Body of pancreas (tissue), 4 donors: ENCODE measurements at places on chromosomes 7 and 10. TPM values are rescaled to one million over a fixed set of nuclear protein-coding genes. Genes with fewer than 3 reads are reported as not detected.
A peak's percentile ranks its signal among the peaks of the same experiment; 100 is the strongest.

GRCh38 chr7:91358303-91358702 lies 94.1 kb downstream of the FZD1 start:
- no peak for DNase-seq
- H3K27ac ChIP-seq: no peak overlapping the region
- H3K4me1 ChIP-seq: no peaks in the 10 kb centered on the region
- no peak overlapping the region for H3K4me3 ChIP-seq

- no peak overlapping the region for H3K4me3 ChIP-seq
- H3K4me1 ChIP-seq: peaks cover 7% of the 10 kb centered on the region
- DNase-seq: no peak
- no peaks in the 10 kb centered on the region for H3K36me3 ChIP-seq
- H3K27ac ChIP-seq: no peak overlapping the region
Measured at GRCh38 chr10:93766918-93767317, 9.2 kb downstream of the LGI1 start.

GRCh38 chr7:50688226-50688590 lies 94.5 kb downstream of the GRB10 start:
- peak overlapping the region; percentile 26 for H3K27ac ChIP-seq
- H3K4me1 ChIP-seq: peaks cover 52% of the 10 kb centered on the region
- DNase-seq: no peak
- H3K36me3 ChIP-seq: no peaks in the 10 kb centered on the region

DNA sequence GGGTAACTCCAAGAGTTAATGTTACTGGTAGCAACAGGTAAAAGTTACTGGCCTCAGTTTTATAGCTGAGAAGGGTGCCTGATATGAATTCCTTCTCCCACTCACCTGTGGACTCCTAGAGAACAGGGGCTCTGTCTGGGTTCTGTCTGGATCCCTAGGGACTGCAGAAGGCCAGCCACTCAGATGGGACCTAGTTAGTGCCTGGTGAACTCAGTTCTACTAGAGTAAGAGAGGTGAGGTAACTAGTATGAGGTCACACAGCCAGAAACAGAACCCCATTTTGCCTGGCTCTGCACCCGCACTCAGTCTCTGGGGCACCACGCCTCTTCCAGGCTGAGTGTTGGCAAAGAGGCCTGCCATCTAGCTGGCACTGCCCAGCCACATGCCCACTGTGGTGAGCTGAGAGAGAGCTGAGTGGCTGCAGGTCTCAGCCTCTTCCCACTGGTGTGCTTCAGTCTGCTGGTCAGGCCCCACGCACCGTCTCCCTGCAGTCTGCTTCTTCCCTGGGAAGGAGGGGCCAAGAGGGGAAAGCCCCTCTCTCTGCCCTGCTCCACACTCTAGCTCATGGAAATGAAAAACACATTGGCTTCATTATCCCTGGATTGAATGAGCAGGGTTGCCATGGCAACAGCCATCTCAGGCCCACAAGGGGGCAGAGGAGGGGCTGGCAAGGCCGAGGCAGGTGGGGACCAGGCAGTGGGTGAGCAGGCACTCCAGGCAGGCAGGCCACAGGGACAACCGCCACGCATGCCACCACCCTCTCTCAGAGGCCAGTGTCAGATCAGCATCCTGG lies 110.6 kb downstream of the ZMIZ1 start:
- DNase-seq: no peak
- H3K27ac ChIP-seq: no peak overlapping the region
- no peaks in the 10 kb centered on the region for H3K27me3 ChIP-seq
- no peak overlapping the region for H3K4me3 ChIP-seq

DNA sequence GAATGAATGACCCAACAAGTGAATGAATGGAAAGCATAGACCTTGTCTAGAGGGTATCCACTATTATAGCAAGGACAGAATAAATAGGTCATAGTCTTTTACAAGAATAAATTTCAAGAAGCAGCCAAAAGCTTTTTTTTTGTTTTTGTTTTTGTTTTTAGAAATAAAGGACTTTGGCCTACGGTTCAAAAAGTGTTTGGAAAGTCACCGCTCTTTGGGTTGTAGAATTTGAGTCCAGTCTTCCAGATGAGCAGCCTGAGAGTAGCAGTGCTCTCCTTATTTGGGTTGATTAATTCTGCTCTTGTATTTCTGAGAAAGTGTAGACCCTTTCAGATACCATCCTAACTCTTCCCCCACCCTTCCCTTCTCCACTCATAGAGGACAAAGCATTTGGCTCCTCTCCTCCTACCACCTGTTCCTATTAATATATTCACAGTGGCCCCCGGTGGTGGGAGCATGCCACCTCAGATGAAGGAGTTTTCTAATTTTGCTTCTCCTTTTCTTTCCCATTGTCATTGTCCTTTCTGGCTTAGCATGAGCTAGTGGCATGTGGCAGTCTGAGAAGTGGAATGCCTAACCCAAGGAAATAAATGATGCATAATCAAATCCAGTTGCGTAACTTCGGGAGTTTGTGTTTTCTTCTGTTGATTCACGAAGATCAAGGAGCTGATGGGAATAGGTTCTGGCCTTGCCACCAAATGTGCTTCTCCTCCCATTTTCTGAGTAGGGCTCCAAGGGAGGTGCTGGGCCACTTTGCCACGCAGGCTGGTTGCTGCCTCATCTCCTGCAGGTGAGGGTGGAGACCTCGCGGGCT lies 114.7 kb downstream of the CHN2 start:
- no peaks in the 10 kb centered on the region for H3K36me3 ChIP-seq
- no peaks in the 10 kb centered on the region for H3K27me3 ChIP-seq
- peaks cover 14% of the 10 kb centered on the region for H3K4me1 ChIP-seq
- H3K27ac ChIP-seq: no peak overlapping the region
- H3K4me3 ChIP-seq: no peak overlapping the region

GRCh38 chr10:116099023-116099420 lies 174.0 kb downstream of the GFRA1 start:
- H3K27me3 ChIP-seq: no peaks in the 10 kb centered on the region
- H3K36me3 ChIP-seq: no peaks in the 10 kb centered on the region

- H3K4me1 ChIP-seq: no peaks in the 10 kb centered on the region
- DNase-seq: no peak
Measured at GRCh38 chr7:128395748-128396147, 14.0 kb downstream of the IMPDH1 start.

- DNase-seq: no peak
- no peaks in the 10 kb centered on the region for H3K27me3 ChIP-seq
- no peak overlapping the region for H3K27ac ChIP-seq
Measured at GRCh38 chr7:35894721-35895120, 93.9 kb downstream of the SEPTIN7 start.

DNA sequence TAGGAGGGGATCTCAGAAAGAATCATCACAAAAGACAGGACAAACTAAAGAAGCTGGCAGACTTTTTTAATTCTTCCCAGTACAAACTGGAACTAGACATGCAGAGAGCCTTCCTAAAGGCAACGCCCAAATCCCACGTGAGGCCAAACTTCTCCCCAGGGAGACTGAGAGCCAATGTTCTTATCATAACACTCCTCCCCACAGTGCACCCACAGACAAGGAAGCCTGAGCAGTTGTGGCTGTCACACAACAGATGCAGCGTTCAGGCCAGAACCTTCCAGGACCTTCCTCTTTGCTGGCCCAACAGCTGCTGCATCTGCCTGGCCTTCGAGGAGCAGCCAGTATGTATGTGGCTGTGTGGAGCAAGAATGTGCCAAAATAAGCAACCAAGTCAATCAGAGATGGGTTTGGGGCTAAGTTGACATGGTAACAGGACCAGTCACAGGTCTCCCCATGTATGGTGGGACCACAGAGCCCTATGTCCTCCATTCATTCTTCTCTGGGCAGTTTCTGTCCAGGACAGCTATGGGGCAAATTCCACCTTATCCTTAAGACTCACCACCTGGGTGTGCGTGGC lies 34.9 kb downstream of the SRPK2 start:
- peak; percentile 24 for DNase-seq
- H3K4me3 ChIP-seq: no peak overlapping the region
- no peak overlapping the region for H3K27ac ChIP-seq
- peaks cover 38% of the 10 kb centered on the region for H3K4me1 ChIP-seq
- H3K36me3 ChIP-seq: no peaks in the 10 kb centered on the region

GRCh38 chr10:37478381-37478780 lies 353.0 kb downstream of the ANKRD30A start:
- no peak overlapping the region for H3K27ac ChIP-seq
- H3K36me3 ChIP-seq: no peaks in the 10 kb centered on the region
- no peak overlapping the region for H3K4me3 ChIP-seq

GRCh38 chr7:112462236-112462635 lies 12.0 kb downstream of the IFRD1 start:
- peaks cover 24% of the 10 kb centered on the region for H3K4me1 ChIP-seq
- peak; percentile 51 for DNase-seq
- peaks cover 10% of the 10 kb centered on the region for H3K36me3 ChIP-seq
- no peaks in the 10 kb centered on the region for H3K27me3 ChIP-seq
- no peak overlapping the region for H3K4me3 ChIP-seq
- H3K27ac ChIP-seq: peak overlapping the region; percentile 1

GRCh38 chr7:318878-319661 lies 29.1 kb downstream of the FOXL3 start:
- DNase-seq: peak; percentile 42
- no peak overlapping the region for H3K4me3 ChIP-seq
- peak overlapping the region; percentile 1 for H3K27ac ChIP-seq
- H3K4me1 ChIP-seq: peaks cover 45% of the 10 kb centered on the region
- H3K36me3 ChIP-seq: no peaks in the 10 kb centered on the region
- no peaks in the 10 kb centered on the region for H3K27me3 ChIP-seq

DNA sequence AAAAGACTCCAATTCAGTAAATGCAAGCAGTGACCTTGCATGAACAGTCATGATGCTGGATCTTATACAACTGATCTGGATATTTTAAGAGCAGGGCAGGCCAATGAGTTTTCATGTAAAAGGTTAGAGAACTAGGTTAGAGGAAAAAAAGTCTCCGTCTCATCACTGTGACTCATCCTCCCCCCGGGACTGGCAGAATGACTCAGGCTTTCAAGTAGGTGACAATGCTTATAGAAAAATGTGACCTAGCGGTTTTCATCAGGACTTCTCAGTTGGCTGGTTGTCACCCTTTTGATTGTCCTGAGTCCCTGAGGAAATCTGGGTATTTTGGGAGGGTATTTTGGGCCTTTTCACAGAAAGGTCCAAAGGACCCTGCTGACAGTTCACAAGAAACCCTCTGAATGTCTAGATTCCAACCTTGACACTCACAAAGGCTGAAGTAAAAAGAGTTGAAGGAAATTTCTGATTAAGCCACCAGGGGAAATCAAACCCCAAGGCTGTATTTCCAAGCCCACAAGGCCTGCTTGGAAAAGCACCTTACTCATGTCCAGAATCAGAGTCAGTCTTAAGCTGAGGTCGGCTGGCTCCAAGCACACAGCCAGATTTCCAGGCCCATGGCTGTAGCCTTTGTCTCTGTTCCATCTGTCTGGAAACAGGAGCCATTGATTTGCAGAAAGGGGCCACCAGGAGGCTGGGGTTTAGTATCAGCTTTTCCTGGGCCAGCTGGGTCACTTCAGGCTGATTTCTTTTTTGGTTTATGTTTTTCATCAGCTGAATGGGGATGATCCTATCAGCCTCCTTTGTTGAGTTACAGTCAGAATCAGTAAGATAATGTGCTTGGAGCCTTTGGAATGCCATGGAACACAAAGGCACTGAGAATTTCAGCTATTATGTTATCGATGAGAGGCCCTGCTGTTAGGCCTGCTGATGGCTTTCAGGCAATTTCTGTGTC lies 226.4 kb upstream of the HABP2 start:
- no peaks in the 10 kb centered on the region for H3K36me3 ChIP-seq
- no peak for DNase-seq
- H3K4me3 ChIP-seq: no peak overlapping the region

GRCh38 chr7:144399946-144400345 lies 3.5 kb downstream of the NOBOX start:
- no peak overlapping the region for H3K27ac ChIP-seq
- H3K36me3 ChIP-seq: no peaks in the 10 kb centered on the region
- no peaks in the 10 kb centered on the region for H3K4me1 ChIP-seq
- no peak for DNase-seq
- no peak overlapping the region for H3K4me3 ChIP-seq

DNA sequence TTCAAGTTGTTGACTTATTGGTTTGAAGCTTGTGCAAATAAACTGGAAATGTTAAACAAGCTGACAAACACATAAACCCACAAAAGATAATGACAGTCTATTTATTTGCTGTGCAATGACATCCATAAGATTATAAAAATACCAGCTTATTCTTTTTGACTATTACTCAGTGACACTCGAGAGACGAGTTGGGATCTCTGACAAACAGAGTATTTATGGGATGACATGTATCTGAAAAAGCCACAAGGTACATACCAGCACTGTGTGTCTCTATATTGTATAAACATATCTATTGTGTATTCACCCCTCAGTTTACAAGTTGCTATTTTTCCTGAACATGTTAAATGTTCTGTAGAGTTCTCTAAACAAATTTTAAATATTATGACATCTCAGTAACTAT lies 88.9 kb downstream of the CHRM2 start:
- H3K4me3 ChIP-seq: no peak overlapping the region
- H3K36me3 ChIP-seq: no peaks in the 10 kb centered on the region
- DNase-seq: no peak
- H3K27ac ChIP-seq: no peak overlapping the region
- no peaks in the 10 kb centered on the region for H3K4me1 ChIP-seq
- no peaks in the 10 kb centered on the region for H3K27me3 ChIP-seq

DNA sequence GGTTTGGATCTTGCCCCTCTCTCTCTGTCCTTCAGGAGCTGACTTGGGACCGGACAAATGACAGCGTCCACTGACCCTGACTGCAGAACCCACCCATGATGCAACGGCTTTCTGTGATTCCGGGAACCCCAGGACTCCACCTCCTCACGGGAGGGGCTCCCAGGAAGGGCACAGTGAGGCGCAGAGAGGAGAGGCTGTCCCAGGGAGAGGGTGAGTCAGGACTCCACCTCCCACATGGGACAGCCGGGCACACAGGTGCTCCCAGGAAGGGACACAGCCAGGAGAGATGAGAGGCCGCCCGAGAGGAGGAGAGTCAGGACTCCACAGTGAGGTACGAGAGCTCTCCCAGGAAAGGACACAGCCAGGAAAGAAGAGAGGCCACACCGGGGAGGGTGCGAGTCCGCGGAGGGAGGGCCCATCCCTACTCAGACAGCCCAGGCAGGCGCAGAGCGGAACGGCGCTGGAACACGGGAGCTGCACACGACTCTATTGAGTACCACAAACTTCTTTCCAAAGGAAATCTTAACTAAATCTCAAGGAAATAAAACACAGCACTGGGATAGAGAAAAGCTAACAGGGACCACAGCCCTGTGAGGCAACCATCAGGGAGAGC lies 162.5 kb downstream of the MAD1L1 start:
- H3K27me3 ChIP-seq: no peaks in the 10 kb centered on the region
- no peak overlapping the region for H3K4me3 ChIP-seq
- no peak for DNase-seq
- peaks cover 2% of the 10 kb centered on the region for H3K36me3 ChIP-seq
- H3K4me1 ChIP-seq: no peaks in the 10 kb centered on the region

Gene RNF148
- 4.9 TPM for total RNA-seq

Gene GIMAP7
- 5.7 TPM for total RNA-seq

Gene LRRC61
- 25.2 TPM for total RNA-seq

Gene HTR5A
- total RNA-seq: not detected
